Thymus (tissue), 14 donors: ENCODE measurements at places on chromosomes 12 and 14.

DNA sequence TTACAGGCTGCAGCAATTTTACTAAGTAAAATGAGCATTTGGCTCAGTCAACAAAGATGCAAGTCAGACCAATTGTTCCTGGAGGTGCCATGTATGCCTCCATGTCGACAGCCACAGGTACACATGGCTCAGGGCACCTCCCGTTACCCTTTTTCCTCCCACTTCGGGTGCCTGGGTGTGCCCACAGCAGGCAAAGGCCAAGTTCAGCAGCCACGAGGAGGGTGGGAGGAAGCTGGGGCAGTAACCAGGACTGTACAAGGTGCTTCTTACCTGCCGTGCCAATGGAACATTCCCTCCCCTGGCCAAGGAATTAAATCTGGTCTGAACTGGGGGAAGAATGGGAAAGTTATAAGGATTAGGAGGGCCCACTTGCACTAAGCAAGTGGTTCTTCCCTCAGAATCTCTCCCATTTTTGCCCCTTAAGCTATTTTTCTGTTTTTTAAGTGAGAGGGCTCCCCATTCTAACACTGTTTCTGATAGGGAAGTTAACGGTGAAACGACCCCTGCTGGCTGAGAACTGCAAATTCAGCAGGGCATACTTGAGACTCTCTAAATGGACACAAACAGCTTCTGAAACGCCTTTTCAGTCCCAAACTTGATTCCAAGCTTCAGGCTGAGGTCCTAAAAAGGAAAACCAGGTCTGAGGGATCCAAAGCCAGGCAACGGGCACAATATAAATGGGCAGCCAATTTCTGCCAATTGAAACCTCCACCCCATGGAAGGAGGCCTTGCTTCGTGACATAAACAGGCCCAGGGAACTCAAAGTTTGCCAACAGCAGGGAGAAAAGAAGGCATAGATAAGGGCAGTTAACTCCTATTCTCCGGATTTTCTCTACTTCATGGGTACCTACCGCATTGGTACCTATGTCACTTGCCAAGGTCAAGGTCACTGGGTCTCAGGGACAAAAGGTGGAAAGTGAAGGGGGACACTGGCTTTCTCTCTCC, 24.8 kb downstream of the CLECL1 start:
- peak; percentile 56 for DNase-seq

DNA sequence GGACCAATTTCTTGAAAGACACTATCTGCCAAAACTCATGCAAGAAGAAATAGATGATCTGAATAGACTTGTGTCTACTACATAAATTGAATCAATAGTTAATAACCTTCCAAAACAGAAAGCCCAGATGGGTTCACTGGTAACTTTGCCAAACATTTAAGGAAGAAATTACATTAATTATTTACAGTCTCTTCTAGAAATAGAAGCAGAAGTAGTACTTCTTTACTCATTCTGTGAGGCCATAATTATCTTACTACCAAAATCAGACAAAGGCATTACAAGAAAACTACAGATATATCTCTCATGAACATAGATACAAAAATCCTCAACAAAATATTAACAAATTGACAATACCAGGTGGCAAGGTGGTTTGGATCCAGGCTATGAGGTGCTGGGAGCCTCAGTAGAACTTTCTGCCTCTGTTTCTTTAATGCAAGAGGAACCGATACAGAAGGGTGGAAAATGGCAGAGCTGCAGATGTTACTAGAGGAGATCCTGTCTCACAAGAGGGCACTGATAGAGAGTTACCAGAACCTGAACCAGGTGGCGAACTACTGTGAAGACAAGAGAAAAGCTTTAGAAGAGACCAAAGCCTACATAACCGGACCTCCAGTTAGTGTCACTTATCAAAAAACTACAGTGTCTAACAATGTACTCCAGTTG, 33.7 kb upstream of the KTN1 start:
- DNase-seq, result no peak

DNA sequence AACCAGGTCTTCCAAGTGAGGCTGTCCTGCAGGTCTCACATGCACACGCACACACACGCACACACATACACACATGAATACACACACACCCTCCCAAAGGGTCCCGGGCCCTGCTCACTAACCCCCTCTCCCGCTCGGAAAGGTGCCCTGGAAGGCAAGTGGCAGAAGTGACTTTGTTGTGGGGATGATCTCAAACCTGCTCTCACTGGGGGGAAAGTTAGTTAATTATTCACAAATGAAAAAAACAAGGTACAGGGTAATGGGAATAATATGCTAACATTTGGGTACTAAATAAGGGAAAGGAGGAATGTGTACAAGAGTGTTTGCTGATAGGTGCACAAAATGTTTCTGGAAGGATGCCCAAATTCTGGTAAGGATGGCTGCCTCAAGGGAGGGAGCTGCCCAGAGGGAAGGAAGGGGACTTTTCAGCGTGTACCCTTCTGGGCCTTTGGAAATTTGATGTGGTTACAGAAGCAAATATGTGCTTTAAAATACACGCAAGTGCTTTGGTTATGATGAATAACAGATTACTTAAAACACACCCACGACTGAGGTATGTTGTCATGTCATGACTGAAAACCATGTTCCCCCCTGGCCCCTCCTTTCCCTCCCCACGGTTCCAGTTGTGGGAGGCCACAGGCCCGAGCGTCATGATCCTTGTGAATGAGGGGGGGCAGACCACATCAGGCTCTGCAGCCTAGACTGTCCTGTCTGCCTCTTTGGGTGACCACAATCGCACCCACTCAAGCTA, 43.3 kb upstream of the PLEKHG6 start:
- DNase-seq, result no peak

DNA sequence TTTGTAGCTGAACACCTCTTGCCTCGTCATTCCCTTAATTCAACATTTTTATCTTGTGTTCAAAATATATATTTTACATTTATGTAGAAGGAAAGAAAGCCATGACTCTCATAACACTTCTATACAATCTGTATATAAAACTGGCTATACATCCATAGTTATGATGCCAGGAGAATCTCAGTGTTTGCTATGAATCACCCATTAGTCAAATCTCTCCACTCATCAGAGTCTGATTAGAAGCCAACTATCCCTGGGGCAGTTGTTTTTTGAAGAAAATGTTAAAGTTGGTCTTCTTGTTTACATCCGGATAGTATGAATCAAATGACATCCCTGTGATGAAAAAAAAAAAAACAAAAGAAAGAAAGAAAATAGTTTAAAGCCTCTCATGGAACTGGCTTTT, 503.9 kb downstream of the NELL2 start:
- no peak for DNase-seq

GRCh38 chr12:71230542-71230941, 72.7 kb upstream of the TSPAN8 start:
- no peak for DNase-seq
